ENCODE measurements at places on chromosomes 16 and 17.

GRCh38 chr17:13428611-13429042, 173.1 kb downstream of the HS3ST3A1 start:
- no peak for DNase-seq

DNA sequence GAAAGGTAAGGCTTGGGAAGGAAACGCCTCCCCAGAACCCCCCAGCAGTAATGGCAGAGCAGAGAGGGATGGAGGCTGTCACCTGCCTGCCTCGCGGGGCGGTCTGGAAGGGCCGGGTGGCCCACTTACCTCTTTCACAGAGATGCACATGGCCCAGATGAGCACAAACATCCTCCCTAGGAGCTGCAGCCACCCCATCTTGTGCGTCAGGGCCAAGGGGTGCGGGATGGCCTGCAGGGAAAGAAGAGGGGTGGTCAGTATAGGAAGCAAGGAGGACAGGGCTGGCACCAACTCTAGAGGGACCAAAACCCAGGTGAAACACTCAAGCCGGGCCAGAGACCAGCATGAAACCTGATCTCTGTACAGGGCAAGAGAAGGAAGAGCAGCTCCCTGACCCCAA, 29.7 kb downstream of the TRPV3 start:
- DNase-seq = no peak

GRCh38 chr17:41697122-41697962, 8.7 kb downstream of the EIF1 start:
- DNase-seq = no peak

GRCh38 chr16:10558305-10558704, 22.1 kb downstream of the EMP2 start:
- no peak for DNase-seq

GRCh38 chr17:61026818-61027217, 349.2 kb downstream of the BCAS3 start:
- no peak for DNase-seq

DNA sequence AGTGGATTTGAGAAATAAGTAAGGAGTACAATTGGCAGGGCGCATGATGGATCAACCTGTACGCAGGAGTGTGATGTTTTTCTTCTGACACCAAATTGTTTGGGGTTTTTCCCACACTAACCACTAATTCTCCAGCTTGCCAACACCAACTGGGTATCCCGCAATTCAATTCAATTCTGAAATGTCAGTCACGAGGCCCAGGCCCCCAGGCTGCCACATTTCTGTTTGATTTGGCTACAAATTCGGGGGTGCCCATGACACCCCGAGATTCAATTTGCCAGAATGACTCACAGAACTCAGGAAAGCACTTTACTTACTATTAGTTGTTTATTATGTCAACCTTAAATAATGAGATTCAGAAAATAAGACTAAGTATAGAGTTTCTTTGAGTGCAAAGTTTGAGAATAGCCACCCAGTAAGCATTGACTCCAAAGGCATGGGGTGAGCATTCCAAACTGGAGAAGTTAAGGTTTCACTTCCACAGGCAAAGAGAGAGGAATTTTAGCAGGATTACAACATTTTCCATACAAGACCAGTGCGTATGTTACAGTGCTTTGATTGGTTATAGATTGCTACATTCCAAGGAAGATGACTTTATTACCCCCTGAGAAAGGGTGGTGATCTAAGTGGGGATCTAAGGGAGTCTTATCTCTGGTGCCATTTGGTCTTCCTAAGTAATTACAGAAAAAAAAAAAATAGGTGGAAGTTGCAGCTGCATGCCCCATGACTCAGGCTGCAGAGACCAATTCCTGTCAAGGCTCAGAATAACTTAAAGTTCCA, 11.5 kb downstream of the SLC46A1 start:
- no peak for DNase-seq
